ENCODE measurements at places on chromosomes 6 and 20. TPM values are rescaled to one million over a fixed set of nuclear protein-coding genes. Genes with fewer than 3 reads are reported as not detected.

DNA sequence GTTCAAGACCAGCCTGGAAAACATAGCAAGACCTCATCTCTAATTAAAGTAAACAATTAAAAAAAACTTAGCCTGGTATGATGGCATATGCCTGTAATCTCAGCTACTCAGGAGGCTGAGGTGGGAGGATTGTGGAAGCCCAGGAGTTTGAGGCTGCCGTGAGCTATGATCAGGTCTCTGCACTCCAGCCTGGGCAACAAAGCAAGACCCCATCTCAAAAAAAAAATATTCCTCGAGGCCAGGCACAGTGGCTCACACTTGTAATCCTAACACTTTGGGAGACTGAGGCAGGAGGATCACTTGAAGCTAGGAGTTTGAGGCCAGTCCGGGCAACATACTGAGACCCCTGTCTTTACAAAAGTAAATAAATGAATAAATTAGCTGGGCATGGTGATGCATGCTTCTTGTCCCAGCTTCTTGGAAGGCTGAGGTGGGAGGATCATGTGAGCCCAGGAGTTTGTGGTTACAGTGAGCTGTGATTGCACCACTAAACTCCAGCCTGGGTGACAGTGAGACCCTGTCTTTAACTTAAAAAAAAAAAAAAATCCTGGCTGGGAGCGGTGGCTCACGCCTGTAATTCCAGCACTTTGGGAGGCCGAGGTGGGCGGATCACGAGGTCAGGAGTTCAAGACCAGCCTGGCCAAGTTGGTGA lies 9.3 kb upstream of the C2 start:
- no peak for DNase-seq

- peak; percentile 70 for DNase-seq
Observed at GRCh38 chr20:32456869-32457478, 98.8 kb downstream of the ASXL1 start.

DNA sequence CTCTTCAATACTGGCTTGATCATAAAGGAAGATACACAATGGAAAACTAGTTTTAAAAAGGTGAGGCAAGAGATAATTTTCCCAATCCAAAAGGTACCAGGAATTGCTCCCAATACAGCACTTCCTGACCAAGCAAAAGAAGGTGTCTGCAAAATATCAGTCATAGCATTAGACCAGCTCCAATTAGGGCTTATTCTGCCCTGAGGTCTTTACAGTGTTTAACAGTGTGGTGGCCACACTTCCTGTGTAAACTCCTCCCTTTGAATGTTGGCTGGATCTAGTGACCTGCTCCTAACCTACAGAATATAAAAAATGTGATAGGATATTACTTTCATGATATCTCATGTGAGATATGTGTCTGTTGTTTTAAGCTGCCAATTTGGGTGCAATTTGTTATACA lies 57.1 kb upstream of the BTN3A2 start:
- DNase-seq: no peak

- no peak for DNase-seq
Observed at GRCh38 chr6:16539086-16539931, 222.0 kb downstream of the ATXN1 start.

GRCh38 chr6:91538622-91539021 lies 951.8 kb upstream of the MAP3K7 start:
- no peak for DNase-seq

DNA sequence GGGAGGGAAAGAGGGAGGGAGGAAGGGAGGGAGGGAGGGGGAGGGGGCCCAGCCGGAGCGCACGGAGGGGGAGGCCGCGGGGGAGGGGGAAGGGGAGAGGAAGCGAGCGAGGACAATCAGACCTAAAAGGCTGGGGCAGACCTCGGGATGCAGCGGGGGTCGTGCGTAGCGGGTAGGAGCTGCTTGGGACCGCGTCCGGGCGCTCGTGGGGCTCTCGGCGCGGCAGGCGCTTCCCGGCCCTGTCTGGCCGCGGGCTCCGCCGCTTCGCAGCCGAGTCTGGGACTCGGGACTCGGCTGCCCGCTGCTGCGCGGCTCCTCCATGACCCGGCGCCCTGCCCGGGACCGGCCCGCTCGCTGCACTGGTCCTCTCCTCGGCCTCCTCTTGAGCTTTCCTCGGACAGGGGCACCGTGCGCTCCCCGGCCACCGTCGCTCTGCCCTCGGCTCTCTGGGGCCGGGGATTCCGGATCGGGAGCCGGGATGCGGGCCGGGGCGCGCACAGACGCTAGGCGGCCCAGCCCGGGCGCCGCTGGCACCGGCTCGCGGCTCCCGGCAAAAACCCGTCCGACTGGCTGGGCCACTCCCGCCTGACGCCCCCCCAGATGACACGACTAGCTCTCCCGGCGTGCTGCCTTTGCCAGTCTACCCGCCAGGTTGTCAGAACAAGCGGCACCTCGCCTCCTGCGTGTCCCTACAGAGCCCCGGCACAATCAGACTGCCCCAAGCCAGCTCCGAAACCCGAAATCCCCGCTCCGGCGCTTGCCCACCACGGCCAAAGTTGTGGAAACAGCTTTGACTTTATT lies 2.2 kb downstream of the TFAP2A start:
- DNase-seq: no peak

- DNase-seq: no peak
Observed at GRCh38 chr6:36627801-36628246, 33.7 kb downstream of the SRSF3 start.

DNA sequence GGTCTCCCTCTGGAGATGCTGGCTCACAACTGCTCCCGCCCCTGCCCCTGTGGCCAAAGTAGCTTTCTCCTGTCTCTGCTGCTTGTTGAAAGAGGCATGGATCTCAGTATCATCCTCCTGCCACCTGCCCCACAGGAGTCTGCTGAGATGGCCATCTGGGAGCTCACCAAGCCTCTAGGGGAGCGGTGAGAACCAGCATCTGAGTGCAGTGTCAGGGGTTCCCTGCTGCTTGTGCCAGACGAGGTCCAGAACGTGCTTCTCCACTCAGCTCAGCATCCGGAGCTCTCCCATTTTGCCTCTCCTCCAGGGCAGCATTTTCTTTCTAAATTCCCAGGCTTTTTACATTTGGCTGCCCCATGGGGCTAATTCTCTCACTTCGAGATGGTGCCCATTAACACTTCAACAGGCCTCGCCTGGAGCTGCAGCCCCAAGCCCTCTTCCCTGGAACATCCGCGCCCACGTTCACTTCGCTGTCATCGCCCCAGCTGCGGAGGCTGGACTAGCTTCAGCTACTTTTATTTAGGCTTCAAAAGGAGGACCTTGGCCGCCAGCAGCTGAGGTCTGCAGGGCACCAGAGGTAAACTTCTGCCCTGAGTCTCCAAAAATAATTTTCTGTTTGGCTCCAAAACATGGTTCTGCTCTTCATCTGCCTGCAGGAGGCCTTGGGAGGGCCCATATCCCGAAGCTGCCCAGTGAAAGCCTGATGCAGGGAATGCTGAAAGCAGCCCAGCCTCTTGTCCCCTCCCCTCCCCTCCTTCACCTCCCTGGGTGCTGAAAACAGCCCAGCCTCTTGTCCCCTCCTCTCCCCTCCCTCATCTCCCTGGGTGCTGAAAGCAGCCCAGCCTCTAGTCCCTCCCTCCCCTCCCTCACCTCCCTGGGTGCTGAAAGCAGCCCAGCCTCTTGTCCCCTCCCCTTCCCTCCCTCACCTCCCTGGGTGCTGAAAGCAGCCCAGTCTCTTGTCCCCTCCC lies 25.2 kb upstream of the MLN start:
- no peak for DNase-seq

- DNase-seq: no peak
Observed at GRCh38 chr20:35297155-35297554, 4.9 kb upstream of the FAM83C start.

DNA sequence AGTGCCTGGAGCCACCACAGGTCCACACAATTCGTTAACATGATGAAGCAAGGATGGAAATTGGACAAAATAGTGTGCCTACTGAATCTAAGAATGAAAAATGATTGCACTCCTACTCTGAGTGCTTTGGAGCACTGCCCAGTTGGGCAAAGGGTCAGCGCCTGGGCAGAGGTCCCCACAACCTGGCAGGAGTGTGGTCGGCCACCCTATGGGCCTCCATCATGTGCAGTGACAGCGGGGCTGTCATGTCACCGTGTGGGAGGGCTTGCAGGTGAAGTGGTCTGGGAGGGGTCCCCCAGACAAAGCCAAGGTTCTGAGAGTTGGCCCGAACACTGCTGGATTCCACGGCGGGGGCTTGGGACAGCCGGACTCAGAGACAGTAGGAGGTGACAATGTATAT lies 36.2 kb upstream of the CD93 start:
- no peak for DNase-seq

DNA sequence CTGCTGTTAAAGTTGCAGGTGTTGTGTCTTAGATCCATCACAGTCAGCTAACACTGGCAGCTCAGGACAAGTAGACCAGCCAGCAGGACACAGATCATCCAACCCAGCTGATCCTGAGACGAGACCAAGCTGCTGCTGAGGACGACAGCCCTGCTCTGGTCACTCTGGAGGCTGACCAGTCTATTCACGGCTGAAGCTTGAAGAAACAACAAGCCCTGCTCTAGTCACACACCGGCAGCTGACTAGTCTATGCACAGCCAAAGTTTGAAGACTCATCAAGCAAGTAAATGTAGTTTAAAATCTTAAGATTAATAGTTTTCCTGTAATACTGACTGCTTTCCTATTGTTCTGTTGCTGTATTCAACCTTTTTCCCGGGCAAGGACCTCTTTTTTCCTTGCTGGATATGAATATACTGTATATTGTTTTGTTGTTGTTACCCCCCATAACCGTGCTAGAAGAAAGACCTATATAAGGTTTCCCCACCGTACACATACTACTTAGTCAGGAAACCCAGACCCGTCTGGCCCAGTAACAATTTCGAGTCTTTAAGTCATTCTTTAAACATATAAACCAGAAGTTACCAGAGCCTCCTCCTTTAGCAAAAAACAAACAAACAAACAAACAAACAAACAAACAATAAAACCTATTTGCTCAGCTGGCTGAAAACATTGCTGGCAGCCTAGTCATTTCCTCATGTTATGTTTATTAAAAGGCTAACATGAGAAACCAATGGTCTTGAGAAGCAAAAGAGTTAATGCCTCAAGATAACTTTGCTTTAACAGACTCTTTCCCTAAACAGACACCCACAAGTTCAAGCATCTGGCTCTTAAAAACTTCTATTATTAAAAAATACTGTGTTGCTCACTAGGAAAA lies 16.7 kb upstream of the GSTA3 start:
- DNase-seq: no peak

- DNase-seq: no peak
Observed at GRCh38 chr6:116352515-116353471, 18.0 kb upstream of the DSE start.

GRCh38 chr6:113944701-113945100 lies 26.2 kb downstream of the HDAC2 start:
- no peak for DNase-seq

DNA sequence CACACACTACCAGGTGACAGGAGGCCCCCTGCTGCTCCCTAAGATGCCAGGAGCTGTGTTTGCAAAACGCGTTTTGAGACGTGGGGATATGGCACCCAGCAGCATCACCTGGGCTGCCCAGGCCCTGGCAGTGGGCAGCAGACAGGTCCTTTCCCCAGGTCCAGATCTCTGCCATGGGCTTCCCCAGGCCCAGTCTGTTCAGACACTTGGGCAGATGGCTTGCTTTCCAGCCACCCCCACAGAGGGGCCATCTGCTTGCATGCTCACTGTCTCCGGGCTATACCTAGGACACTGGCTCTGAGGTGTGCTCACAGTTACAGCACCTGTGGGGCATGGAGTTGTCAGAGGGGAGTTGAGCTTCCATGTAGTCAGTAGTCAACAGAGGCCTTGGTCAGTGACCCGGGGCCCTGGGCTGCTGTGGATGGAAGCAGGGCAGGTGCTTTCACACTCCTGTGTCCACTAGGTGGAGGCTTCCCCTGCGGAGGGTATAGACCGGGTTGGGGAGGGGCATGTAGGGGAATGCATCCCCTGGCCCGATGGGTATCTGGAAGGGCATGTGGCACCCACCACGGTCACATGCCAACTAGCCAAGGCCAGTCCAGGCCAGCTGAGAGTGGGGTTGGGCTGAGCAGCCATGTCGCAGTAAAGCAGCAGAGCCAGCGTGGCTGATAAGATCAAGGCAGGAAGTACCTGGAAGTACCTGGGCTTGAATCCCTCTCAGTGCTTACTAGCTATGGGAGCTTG lies 185.4 kb upstream of the SLC24A3 start:
- DNase-seq: no peak

The NKX2-4 gene
- polyA plus RNA-seq: not detected

The PLG gene
- 0.11 TPM for polyA plus RNA-seq

The SMIM13 gene
- 12.7 TPM for polyA plus RNA-seq

The TRIM27 gene
- polyA plus RNA-seq: 26.3 TPM

The PREX1 gene
- polyA plus RNA-seq: 5.2 TPM

The IRAK1BP1 gene
- 0.97 TPM for polyA plus RNA-seq

The SOD2 gene
- 81.3 TPM for polyA plus RNA-seq

The SLC4A11 gene
- polyA plus RNA-seq: 10.7 TPM

The TRIM40 gene
- 0.05 TPM for polyA plus RNA-seq

The FAXC gene
- 5.1 TPM for polyA plus RNA-seq

The CST9L gene
- polyA plus RNA-seq: not detected

Data from A549 (cell line).